NCI-H187 (cell line): ENCODE measurements at places on chromosomes 1 and 21.

GRCh38 chr1:213201380-213202155 is 150.5 kb downstream of the RPS6KC1 start:
- DNase-seq: no peak

DNA sequence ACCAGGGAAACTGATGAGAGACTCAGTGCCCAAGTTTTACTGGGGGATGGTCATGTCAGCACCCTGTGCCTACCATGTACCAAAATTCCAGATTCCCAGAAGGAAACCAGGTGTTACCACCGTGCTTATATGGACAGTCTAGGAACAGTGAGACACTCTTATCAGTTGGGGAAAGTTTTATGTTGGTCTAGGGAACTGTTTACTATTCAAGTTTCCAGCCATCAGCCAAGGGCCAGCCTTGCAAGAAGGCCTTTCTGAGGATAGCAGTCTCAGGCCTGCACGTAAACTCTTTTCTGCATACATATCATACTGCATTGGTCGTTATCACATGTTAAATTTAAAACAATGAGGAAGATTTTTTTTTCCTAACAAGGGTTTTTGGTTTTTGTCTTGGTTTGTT is 12.6 kb downstream of the TMEM269 start:
- DNase-seq: no peak

- no peak for DNase-seq
These were observed 798 bp downstream of the ZBED6 start for GRCh38 chr1:203796236-203796605.

DNA sequence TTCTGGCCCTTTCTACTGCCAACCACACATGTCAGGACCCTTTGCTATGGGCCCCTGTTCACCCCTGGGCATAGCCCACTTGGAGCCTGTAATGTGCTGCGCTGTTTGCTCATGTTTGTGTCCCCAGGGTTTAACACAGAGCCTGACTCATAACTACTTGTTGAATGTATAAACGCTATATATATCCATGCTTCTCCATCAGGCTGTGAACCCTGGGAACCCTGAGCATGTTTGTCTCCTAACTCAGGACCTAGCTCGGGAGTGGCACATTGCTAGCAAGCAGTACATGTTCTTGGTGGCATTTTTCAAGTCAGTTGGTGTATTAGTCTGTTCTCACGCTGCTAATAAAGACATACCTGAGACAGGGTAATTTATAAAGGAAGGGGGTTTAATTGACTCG is 8.0 kb downstream of the OLFML3 start:
- DNase-seq: no peak

- no peak for DNase-seq
These were observed 222.2 kb downstream of the C1orf94 start for GRCh38 chr1:34398916-34399275.
